ENCODE measurements at places on chromosomes 11 and 22.

DNA sequence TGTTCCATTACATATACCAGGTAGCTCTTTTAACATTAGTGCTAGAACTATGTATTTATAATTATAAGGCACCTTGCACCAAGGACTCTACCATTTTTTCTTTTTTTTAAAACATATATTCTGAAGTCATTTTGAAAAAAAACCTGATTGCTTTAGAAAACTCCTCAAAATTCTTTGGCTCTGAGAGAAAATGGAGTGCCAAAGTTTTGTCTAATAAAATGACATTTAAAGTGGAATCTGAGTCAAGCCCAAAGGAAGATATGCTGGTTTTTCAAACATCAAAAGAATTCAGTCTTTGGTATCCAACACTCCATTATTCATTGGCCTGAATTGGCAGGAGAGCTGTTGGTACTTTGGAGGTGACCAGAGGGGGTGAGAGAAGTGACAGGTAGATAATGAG is 116.5 kb downstream of the ME3 start:
- DNase-seq: no peak

DNA sequence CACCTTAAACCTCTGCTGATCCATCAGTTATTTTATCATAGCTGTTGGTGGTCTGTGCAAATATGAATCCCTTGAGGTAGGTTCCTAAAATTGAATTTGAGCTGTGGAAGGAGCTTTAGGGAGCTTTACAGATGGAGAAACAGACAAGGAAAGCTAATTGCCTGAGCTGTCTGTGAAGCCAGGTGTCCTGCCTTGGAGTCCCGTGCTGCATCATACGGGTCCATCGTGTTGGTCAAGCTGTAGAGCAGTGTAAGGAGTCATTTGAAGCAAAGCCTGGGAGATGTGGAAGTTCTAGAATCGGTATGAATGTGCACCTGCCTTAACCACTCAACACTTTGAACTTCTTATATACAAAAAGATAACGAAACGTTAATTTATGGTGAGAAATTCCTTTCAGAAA is 1.0 kb downstream of the POLA2 start:
- peak; percentile 20 for DNase-seq

DNA sequence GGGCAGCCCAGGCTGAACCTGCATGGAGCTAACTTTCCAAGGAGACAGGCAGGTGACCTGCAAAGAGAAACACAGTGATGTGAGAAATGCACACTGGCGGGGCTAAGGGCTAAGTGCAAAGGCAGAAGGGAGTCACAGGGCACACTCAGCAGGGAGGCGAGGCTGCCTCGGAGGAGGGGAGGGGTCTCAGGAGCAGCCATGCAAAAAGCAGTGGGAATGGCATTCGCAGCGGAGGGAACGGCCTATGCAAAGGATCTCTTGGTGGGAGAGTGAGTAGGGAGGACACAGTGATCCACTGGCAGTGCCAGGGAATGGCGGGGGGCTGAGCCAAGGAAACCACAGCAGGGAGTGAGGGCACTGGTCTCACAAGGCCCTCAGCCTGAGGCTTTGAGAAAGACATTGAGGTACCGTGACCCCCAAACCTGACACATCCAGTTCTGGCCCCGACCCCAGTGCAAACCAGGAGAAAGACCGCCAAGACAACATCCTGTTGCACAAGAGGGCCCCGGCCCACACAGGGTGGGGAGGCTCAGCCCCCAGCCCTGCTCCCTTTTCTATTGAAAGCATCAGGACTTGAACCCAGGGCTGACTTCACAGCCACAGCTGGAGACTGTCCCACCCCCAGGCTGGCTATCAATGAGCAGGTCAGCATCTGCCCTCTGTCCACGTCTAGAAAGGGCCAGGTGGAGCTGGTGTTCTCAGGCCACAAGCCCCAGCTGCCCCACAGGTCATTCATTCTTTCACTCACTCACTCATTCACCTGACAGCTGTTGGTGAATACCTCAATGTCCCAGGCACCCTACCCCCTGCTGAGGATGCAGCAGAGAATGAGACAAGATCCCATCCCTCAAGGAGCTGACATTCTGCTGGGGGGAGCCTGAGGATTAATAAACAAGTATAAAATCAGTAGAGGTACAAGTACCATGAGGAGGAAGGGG is 50.7 kb downstream of the IGLL1 start:
- no peak for DNase-seq

DNA sequence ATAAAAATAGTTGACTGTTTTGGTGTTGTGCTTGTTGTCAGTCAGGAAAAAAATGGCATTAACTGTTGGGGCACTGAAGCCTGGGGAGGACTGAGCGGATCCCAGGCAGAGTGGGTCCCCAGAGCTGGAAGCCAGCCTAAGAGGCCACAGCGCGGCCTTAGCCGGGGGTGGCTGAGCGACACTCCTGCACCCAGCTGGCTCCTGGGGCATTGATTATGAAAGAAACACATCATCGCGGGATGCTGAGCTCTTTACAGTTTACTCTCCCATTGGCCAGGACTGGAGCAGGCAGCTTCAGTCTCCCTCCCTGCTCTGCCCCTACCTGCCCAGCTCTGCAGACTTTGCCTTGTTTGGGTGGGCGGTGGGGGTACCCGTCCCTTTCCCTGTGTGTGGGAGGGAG is 121.5 kb downstream of the ST3GAL4 start:
- DNase-seq: no peak

DNA sequence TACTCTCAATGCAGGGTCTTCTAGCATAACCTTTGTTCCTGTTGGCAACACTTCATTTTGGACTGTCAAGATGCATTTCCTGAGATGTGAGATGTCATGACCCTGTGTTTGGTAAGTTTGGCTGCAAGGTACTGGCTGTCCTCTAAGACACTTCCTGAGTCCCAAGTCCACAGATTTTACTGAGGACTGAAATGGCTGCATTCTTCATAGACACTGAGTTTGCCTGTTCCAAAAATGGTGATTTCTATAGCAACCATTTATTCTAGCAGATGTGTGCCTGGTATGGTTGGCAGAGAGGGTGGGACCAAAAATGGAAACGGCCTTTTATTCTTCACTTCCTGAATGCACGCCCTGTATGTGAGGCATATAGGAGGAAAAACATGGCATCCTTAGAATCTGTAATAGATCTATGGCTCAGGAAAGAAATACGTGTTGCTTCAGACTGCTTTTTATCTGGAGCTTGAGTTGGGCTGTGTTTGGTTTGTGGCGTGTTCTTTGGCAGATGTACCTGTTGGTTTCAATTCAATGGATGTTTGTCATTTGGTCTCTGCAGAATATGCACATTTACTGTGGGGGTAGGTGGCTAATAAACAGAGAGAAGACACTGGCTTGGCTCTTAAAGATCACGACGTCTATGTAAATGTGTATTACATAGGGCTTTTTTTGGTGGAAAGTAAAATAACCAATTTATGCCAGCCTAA is 62.4 kb downstream of the ZBTB16 start:
- DNase-seq: no peak

GRCh38 chr11:67406969-67407687 is 3.2 kb downstream of the TBC1D10C start:
- DNase-seq: no peak

- DNase-seq: no peak
Observed at GRCh38 chr11:85737738-85738137, 51.7 kb upstream of the CCDC89 start.

- no peak for DNase-seq
Observed at GRCh38 chr11:119030029-119030328, 698 bp downstream of the SLC37A4 start.

DNA sequence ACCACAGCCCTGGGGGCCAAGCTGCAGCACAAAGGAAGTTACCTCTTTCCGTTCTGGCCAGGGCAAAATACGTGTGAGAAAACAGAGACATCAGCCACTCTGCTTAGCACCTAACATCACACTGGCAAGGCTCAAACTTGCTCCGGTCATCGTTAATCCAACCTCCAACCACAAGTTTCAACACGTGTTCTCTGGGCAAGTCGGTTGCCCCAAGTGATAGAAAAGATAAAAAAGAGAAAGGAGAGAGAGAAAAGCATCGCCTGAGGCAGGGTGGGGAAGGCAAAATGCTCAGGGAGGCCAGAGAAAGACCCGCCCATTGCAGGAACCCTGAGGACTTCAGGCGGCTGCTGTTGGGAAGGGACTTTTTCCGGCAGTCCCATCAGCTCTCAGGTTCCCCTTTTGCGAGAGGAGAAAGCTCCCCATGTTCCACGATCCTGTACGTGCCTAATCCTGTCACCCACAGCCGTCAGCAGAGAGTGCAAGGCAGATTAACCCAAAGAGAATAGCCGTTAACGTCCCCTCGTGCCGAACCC is 18.5 kb upstream of the B4GALNT4 start:
- peak; percentile 50 for DNase-seq

DNA sequence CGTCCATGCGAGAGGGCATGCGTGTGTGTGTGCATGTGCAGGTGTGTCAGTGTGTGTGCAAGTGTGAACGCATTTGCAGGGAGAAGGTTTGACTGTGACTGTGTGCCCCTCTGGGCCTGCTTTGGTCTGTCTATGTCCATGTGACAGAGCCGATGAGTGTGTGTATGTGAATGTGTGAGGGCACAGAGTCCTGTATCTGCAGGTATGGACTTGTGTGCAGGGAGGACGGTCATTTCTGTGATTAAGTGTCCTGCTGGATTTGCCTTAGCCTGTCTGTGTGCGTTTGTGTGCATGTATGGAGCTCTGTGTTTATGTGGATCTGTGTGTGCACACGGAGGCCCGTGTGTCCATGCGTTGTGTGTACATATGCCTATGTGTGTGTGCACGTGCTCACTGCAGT is 5.4 kb downstream of the EMID1 start:
- DNase-seq: no peak

DNA sequence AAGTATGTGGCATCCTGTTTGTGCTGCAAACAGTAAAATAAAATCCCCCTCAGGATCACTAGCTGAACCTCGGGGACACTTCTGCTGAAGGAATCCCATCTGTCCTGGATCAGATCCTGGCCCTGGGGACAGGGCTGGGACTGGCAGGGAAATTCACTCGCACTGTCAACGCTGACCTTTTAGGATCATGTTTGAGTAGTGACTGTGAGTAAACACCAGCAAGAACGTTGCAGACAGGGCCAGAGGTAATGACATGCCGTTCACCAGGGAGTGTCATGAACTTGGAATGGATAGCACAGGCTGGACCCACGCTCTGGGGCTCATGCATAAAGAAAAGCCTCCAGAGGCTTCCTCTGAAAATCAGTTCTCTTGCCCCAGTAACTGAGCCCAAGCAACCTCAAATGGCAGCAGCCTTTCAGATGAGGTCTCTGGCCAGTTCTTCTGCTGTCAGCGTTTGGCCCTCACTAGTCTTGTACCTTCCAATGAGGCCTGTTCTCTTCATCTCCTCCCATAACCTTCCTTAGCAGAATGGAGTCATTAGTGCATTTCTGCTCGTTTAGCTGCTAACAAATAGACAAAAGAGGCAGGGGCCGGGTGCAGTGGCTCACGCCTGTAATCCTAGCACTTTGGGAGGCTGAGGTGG is 51.0 kb upstream of the BARX2 start:
- DNase-seq: no peak

DNA sequence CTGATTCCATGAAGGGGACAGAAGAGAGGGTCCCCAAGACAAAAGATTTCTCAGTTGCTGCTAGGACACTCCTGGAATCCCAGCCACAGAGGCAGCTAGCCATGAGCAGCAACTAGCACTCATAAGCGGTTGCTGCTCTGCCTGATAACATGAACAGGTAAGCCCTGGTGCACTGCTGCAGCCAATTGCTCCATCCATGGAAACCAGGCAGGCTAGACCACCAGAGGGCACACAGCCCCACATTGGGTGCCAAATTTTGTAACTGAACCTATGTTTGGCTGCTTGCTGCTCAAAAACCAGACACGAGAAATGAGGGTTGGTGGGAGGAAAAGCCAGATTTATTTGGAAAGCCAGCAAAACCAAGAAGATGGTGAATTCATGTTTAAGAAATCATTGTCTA is 21.9 kb upstream of the QSER1 start:
- no peak for DNase-seq

DNA sequence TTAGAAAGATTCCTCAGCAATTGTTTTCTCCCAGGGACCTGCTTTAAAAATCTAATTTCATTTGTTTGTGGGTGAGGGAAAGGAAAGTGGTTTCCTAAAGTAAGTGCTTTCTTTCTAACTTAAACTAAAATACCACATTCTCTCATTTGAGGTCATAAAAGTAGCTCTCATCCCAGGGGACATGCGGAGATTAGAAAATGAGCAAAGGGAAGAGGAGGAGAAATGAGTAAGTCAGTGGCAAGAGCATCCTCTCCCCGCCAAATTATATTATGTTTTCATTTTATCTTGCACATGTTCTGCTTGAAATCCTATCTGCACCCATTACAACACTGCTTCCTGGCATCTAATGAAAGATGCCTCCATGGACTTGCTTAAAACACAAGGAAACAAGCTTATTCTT is 191.4 kb downstream of the ARHGAP42 start:
- DNase-seq: no peak

DNA sequence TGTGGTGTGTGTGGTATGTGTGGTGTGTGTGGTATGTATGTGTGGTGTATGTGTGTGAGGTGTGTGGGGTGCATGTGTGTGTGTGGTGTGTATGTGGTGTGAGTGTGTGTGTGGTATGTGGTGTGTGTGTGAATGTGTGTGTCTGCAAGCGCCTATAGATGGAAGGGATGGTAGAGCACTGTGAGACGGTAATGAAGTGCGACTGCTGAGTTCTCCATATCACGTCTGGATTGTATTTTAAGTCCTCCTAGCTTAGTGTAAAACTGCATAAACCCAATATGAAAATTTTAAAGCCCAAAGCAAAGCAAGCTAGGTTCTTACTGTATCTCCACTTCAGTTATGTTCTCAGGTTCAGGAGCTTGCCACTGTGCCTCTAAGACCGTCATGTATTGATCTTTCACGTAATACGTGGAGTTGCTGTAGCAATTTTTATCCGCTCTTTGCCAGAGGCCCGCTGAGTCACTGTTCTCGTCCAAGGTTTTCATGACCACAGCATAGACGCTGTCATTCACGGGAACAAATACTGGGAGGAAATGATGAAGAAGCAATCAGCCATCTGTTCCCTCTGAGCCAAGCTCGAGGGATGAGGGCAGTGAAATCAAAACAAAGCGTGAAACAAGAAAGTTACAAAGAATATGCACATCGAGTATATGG is 5.5 kb downstream of the PLET1 start:
- no peak for DNase-seq

DNA sequence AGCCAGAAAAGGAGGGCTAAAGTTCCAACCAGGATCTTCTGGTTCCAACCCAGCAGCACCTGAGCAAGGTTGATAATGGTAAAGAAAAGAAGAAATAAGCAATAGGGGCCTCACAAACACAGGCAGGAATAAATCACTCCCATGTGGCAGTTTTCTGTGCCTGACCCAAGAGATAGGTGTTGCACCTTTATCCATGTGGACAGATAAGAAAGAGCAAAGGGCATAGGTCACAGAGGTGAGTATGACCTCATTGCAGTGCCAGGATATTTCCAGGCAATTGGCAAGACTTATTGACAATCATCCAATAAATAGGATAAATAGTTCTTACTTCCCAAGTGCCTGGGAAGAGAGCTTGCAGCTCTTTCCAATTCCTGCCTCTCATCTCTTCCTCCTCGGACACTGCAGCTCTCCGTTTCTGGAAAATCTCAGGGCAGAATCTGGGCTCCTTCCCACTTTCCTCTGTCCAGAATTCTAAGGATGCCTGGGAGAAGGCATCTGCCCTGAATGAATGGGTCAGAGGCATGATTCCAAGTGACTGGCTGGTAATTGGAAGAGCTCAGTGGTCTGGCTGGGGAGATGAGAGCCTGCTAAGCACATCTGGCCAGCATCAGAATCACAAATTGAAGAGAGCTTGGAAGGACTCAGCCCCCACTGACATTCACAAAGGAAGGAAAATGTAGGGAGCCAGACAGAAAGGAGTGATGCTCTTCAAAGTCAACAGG is 14.5 kb upstream of the LRRC55 start:
- DNase-seq: no peak

All from GM06990 (cell line).